ENCODE measurements at places on chromosomes 3 and 15.
A peak's percentile ranks its signal among the peaks of the same experiment; 100 is the strongest.

DNA sequence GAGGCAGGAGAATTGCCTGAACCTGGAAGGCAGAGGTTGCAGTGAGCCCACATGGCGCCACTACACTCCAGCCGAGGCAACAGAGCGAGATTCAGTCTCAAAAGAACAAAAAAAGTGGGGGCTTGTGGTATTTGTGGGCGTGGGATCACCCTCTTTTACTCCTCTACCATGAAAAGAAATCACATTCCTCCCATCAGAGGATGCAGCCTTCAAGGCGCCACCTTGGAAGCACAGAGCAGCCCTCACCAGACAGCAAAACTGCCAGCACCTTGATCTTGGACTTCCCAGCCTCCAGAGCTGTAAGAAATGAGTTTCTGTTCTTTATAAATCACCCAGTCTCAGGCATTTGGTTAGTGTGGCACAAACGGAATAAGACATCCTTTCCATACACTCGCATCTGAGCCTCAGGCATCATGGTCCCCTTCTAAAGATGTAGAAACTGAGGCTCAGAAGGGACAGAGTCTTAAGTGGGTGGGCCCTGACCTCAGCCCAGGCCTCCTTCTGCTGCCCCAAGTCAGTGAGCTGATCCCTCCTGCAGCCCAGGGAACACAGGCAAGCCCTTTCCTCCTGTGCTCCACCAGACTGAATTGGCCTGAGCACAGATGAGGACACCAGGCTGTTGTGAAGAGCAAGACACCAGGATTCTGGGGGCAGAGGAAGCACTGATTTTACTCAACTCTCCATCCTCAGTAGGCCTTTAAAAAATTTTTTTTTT lies 201.7 kb upstream of the LINGO1 start:
- no peak for DNase-seq

DNA sequence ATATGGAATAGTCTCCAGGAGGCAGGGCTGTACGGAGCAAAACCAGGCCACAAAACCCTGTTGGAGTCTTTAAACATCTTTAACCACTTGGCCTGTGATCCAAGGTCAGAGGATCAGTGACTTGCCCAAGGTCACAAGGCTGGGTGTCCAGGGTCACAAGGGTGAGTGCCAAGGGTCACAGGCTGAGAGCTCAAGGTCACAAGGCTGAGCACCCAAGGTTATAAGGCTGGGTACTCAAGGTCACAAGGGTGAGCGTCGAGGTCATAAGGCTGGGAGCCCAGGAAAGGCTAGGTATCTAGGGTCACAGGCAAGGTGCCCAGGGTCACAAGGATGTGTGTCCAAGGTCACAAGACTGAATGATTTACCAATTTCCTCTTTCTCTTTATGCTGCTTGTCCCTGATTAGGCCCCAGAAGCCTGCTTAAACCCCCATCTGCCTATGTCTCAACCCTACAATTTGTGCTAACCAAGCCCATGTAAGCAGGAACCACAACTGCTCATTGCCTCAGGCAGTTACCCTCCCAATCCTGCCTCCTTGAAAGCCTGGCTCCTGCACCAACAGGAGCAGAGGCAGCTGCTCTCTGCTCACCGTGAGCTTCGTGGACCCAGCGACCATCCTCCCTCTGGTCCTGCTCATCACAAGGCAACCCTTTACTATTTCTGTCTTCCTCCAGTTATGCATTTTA lies 51.5 kb downstream of the MGLL start:
- no peak for DNase-seq

DNA sequence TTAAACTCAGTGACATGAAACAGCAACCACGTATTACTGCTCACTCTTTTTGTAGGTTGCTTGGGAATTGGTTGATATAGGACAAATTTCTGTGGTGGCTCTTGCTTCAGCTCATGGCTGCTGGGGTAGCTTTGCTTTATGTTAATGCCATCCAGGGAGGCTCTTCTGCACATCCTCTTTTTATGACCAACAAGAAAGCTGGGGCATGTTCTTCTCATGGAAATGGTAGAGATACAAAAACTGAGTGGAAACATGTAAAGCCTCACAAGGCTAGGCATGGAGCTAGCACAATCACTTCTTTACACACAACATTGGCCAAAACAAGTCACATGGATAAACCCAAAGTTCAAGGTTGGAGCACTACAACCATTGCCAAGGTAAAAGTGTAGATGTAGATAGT lies 176.8 kb downstream of the NECTIN3 start:
- no peak for DNase-seq

DNA sequence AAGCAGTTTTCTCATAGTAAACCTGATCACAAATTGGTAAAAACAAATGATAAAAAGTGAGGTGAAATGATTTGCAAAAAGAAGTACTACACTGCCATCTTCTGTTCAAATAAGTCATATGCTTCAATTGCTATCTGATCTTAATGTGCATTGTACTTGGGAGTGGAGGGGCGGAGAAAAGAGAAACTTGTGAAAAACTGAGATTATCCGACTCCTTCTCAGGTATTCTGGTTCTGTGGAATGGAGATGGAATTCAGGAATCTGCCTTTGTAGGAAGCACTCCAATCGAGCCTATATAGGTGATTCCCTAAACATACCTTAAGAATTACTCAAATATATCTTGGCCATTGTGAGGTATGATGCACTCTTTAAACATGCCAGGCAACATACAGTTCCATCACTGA lies 180.6 kb downstream of the CHL1 start:
- peak; percentile 44 for DNase-seq

DNA sequence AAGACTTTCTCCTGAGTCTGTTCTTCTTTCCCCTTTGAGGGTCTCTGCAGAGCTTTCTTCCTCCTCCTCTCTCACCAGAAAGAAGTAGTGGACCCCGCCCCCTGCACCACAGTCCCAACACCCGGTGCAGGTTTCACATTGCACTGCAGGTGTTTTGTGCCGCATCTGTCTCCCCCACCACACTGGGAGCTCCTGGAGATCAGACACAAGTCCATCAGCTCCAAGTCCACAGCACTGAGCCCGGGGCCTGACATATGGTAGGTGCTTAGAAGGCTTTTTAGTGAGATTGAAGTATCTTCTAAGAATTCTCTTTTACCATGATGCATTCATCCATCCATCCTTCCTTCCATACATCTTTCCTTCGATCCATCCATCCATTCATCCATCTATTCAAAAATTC lies 9.8 kb downstream of the STRA6 start:
- no peak for DNase-seq

DNA sequence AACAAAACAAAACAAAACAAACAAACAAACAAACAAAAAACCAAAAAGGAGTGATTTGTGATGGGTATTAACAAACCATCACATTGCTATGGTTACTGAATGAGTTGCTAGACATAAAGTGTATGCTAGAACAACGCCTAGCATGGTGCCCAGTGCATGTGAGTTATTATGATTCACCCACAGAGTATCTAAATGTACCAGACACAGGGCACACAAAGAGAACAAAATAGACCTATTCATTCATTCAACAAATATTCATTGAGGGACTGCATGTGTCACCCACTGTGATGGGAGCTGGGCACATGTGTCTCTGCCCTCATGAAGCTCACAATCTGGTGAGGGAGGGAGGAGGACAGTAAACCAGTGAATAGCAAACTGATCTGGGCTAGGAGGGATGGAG lies 11.6 kb upstream of the ACAN start:
- DNase-seq, result no peak

DNA sequence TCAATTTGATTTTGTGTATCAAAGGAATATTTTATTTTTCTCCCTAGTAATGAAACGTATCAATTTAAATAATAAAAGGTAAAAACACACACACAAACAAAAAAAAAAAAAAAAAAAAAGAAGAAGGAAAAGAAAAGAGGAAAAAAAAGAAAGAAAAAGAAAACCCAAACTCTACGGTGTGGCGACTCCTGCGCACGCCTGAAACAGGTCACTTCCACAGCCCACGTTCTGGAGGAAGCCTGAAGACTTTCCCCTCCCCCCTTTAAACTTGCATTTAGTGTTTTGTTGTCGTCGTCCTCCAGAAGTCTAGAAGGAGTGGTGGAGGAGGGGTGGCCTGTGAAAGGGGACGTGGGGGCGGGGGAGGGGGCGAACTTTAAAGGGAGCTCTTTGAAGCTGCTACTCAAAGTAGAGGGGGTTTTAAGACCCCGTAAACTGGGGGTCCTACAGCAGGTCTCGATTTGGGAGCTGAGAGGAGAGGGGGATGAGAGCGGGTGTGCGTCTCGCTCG lies 2.3 kb upstream of the TLE3 start:
- no peak for DNase-seq

- DNase-seq, result no peak
Measured at GRCh38 chr15:43046484-43046883, 59.4 kb downstream of the UBR1 start.

DNA sequence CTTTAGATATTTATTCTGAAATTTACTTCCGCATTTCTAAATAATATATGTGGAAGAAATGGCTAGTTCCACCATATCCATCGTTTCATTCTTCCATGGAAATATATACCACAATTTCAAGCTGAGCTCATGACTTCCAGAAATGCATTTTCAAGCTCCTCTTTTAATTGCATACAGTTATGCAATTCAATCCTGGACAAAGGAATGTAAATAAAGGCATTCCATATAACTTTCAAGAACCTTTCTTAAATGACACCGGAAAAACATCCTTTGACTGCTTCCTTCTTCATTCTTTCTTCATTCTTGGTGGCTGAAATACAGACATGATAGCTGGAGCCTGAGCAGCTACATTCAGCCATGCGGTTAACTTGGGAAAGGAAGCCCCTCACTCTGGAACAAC lies 185.2 kb upstream of the GADL1 start:
- no peak for DNase-seq

GRCh38 chr3:129068291-129068886 lies 7.8 kb downstream of the GP9 start:
- peak; percentile 23 for DNase-seq

GRCh38 chr3:62135741-62136140 lies 237.6 kb downstream of the FEZF2 start:
- DNase-seq, result no peak

DNA sequence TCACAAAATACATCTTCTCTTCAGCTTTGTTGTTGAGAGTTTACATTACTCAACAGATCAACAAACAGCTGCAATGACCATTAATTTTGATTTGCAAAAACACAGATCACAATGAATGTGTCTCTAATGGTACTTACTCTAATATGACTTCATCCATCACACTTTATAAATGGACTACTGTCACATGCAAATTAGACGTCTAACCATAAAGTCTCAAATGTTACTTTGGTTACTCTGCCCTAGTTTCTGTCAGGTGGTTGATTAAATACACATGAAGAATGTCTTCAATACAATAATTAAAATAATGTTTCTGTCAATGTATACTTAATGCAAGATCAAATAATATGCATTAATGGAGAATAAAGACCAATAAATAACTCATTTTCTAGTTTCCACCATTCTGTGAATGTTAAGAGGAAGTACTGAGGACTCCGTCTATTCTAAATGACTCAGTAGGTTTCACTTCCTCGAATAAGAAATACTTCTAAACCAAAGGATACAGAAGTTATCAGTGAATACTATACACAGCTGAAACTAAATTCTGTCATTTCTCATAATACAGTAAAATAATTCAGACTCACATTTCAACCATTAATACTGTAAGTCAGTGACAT lies 145.8 kb downstream of the CBLB start:
- DNase-seq, result no peak

DNA sequence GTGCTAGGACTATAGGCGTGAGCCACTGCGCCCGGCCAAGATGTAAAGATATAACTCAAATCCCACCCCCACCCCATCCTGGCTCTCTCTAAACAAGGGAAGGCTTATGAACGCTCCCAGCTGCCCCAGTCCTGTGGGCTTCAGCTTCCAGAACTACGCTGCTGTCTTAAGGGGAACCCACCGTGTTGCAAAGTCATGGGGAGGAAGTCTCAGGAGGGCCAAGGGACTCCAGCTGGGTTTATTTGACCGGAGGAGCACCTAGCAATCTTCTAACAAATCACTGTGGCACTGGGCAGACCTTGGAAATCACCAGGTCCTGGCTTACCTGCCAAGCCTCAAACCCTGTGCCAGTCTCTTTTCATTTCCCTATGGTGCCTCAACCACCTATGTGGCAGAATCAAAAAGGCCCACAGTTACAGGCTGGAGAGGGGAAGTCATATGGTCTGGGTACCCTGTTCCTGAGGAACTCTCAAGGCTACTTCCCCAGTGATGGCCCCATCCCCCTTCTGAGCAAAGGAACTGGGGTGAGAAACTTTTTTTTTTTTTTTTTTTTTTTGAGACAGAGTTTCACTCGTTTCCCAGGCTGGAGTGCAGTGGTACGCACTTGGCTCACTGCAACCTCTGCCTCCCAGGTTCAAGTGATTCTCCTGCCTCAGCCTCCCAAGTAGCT lies 83.4 kb downstream of the RBPMS2 start:
- DNase-seq, result no peak

GRCh38 chr3:123621186-123621849 lies 36.5 kb upstream of the HACD2 start:
- DNase-seq, result no peak
